ENCODE measurements at places on chromosomes 13 and 19.

- ATAC-seq, result peak; percentile 43
Measured at GRCh38 chr13:48232420-48233045, 473 bp upstream of the ITM2B start.

- peak; percentile 44 for ATAC-seq
Measured at GRCh38 chr19:40797963-40798682, 868 bp upstream of the EGLN2 start.

- ATAC-seq, result no peak
Measured at GRCh38 chr19:7177926-7178325, 108.4 kb downstream of the ZNF557 start.

DNA sequence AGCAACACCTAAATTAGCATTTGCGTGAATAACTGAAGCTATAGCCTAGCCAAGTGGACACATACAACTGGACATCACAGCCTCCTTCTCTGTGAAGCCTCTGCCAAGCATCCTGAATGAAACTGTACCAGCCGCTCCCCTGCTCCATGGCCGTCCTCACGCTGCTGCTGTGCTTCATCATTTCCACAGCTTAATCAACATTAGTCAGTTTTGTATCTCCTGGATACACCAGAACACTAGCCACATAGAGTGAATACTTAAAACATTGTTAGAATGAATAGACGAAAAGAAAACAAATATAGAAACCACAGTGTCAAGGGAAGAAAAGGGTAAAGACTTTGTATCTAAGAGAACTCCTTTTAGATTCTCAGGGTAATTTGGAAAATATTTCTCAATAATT, 1526.9 kb downstream of the EFNB2 start:
- ATAC-seq, result no peak

DNA sequence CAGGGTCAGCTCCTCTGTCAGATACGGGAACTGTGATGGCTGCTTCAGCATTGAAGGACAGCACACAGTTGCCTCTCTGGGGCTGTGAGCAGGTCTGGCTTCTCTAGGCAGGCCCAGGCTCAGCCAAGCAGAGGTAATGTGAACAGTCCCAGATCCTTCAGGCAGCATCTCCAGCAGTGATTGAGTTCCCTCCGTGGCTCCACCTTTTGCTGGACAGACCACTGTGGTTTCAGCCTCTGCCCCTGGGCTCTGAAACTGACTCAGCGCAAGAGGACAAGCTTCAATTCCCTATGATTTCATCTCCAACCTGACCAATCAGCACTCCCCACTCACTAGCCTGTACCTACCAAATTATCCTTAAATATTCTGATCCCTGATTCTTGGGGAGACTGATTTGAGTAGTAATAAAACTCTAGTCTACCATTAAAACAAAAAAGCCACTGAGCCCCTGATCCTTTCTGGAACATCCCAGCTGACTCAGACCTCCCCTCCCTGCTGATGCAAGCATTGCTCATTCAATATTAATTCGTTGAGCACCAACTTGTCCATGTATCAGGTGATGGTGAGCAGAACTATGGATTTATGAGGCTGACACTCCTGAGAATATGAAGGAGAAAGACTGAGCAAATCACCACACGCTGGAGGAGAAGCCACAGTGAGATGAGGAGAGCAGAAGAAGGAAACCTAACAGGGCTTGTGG, 16.7 kb downstream of the GSX1 start:
- peak; percentile 67 for ATAC-seq

DNA sequence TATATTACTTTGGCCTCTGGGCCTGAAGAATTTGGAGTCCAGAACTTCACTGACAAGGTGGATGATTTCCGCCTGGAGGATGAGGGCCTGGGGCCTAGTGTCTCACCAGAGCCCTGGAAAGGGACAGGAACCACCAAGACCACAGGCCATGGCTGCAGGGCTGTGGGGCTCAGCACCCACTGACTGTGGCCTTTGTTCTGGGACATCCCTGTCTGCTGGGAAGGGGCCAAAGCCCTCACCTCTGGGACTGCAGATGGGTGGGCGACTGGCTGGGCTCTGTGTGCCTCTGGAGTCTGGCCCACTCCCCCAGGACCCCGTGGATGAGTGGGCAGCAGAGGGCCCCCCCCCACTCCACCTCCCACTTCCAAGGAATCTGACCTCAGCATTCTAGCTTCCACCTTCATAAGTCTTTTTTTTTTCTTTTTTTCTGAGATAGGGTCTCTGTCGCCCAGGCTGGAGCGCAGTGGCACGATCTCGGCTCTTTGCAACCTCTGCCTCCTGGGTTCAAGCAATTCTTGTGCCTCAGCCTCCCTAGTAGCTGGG, 20.3 kb downstream of the CHST8 start:
- no peak for ATAC-seq

DNA sequence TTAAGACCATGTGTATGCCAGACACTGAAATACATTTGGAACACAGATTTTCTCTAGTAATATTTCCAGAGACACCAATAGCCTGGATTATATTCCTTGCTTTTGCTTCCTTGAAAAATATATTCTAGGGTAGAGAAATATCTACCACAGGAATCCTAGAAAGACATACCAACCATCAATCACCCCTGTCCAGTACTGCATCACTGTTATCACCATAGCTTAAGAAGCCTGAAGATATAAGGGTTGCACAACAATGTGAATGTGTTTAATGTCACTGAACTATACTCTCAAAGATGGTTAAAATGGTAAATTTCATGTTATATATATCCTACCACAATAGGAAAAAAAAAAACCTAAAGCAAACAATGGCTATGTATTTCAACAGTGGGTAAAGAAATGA, 163.6 kb downstream of the DIAPH3 start:
- ATAC-seq, result no peak

DNA sequence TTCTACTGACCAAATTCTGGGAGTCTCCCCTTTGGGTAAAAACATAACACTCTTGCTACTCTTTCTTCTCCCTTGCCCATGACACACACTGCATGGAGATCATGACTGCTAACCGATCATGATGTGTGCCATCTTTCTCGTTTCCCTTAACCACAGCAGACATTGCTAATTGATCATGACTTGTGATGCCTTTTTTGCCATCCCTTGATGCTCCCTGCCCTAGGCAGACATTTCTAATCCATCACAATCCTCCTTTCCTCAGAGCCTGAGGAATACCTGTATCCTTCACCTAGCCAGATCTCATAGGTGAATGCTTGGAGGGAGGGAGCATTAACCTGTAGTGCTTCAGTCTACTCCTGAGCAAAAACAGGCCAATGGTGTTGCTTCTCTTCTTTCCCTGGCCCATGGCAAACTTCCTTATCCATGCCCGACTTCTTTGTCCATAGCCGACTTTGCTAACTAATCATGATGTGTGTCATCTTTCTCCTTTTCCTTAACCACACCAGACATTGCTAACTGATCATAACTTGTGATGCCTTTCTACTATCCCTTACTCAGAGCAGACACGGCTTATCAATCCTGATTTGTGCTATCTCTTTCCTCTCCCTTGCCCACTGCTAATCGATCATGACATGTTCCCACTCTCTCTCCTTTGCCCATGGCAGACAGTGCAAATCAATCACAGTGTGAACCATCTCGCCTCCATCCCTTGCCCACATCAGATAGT, 17.7 kb downstream of the NUMBL start:
- no peak for ATAC-seq

DNA sequence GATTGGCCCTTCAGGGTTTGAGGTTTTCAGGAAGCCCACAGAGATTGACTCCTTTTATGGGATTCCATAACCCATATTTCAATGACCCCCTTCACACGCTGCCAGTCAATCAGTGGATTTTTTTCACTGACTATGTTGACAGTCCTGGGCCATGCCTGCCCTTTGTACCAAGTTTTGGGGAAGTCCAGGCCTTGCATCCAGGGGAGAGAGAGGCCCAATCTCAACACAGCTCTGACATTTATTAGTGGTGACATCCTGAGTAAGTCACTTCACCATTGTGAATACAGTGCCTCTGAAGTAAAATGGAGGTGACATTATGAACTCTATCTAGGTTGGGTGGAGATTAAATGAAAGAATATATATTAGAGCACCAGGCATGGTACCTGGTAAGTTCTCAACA, 181.1 kb downstream of the NUFIP1 start:
- no peak for ATAC-seq

GRCh38 chr19:5536337-5536894, 31.3 kb downstream of the TINCR start:
- peak; percentile 65 for ATAC-seq

DNA sequence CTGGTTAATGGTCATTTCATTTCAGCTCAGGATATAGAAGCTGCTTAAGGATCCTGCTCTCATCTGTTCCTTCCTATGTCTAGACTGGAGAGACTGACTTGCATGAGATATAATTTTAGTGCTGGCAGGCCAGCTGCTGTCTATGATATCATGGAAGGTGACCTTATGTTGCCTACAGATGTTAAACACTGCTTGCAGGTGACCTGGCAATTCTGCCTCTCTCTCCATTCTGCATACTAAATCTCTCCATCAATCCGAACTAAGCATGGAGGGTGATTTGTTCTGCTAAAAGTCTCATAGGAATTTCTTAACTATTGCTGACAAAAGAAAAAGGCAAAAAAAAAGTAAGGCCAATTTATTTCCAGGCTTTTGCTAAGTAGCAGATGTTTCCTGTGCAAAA, 81.0 kb downstream of the CCNA1 start:
- no peak for ATAC-seq

DNA sequence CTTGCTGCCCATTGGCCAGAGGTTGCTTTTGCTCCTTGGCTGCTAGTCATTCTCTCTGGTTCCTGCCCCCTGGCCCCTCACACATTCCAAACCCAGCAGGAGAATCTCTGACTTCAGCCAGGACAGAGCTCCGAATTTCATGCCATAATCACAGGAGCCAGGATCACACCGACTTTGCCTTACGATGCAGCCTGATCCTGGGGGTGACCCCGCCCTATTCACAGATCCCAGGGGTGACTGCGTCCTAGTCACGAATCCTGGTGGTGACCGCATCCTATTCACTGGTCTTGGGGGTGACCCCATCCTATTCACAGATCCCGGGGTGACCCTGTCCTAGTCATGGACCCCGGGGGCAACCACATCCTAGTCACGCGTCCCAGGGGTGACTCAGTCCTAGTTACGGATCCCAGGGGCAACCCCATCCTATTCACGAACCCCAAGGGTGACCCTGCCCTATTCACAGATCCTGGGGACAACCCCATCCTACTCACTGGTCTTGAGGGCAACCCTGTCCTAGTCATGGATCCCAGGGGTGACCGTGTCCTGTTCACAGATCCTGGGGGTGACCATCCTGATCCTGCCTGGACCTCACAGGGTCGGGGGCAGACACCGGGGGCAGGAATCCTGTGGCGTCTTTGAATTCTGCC, 7.4 kb upstream of the TEX29 start:
- ATAC-seq, result peak; percentile 13

GRCh38 chr19:14318873-14319272, 62.4 kb upstream of the ADGRE5 start:
- ATAC-seq, result no peak

- no peak for ATAC-seq
Measured at GRCh38 chr19:44113784-44114390, 688 bp downstream of the ZNF225 start.

- no peak for ATAC-seq
Measured at GRCh38 chr13:106418556-106418955, 116.9 kb downstream of the EFNB2 start.
